Natural killer cell (primary cell): ENCODE measurements at places on chromosomes 13 and 19. TPM values are rescaled to one million over a fixed set of nuclear protein-coding genes. Genes with fewer than 3 reads are reported as not detected.

- H3K4me3 ChIP-seq, result no peak overlapping the region
- no peaks in the 10 kb centered on the region for H3K27me3 ChIP-seq
- no peak overlapping the region for H3K27ac ChIP-seq
- no peaks in the 10 kb centered on the region for H3K36me3 ChIP-seq
- H3K4me1 ChIP-seq, result no peaks in the 10 kb centered on the region
Observed at GRCh38 chr13:112450904-112451240, 74.7 kb downstream of the SPACA7 start.

GRCh38 chr19:3359919-3360420, 6.4 kb upstream of the NFIC start:
- peak; percentile 34 for DNase-seq
- no peaks in the 10 kb centered on the region for H3K27me3 ChIP-seq
- H3K4me3 ChIP-seq, result peak overlapping the region; percentile 45
- H3K36me3 ChIP-seq, result no peaks in the 10 kb centered on the region

- peak overlapping the region; percentile 99 for H3K27ac ChIP-seq
- H3K36me3 ChIP-seq, result peaks cover 19% of the 10 kb centered on the region
- no peak overlapping the region for H3K4me3 ChIP-seq
- no peaks in the 10 kb centered on the region for H3K27me3 ChIP-seq
- no peak for DNase-seq
- H3K4me1 ChIP-seq, result peaks cover 54% of the 10 kb centered on the region
Observed at GRCh38 chr19:48250290-48251025, 5.3 kb downstream of the CARD8 start.

CYP4F8 gene
- not detected for total RNA-seq

ZNF284 gene
- total RNA-seq, result 4.6 TPM
